ENCODE measurements at places on chromosomes 12 and 14.
A peak's percentile ranks its signal among the peaks of the same experiment; 100 is the strongest.

DNA sequence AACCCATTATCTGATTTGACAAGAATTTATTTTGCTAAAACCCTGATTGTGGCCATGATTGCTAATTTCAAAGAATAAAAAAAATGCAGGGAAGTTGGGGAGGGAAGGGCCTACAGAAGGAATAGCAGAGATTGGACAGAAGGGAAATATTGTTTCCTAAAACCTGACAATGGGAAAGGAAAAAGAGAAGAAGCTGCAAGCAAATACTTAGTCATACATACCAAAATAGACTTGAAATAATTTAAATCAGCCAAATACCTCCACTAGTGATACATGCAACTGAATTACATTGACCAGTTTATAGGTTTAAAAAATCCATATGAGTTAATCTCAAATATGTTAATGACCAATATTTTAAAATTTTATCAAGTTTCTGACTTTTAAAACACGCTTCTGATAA lies 75.1 kb downstream of the PELI2 start:
- DNase-seq: no peak
- H3K27me3 ChIP-seq: no peaks in the 10 kb centered on the region
- H3K4me3 ChIP-seq: no peak overlapping the region
- no peaks in the 10 kb centered on the region for H3K36me3 ChIP-seq
- peaks cover 9% of the 10 kb centered on the region for H3K4me1 ChIP-seq

DNA sequence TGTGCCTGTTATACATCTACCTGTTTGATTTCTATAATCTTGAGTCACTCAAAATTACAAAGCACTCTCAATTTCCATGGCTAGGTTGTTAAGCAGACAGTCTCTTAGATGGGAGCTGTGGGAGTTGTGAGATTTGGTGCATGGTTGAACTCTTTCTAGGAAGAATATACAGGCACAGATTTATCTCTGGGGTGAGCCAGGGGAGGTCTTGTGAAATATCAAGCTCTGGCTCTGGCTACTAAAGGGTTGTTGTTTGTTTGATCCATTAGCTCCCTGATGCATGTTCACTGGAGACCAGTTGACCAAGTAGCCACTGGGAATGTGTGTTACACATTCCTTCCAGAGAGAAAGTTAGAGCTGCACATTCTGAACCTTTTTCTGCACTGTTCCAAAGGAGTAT lies 117.2 kb upstream of the HMGA2 start:
- no peak overlapping the region for H3K27ac ChIP-seq
- no peaks in the 10 kb centered on the region for H3K4me1 ChIP-seq
- no peak for DNase-seq

- no peaks in the 10 kb centered on the region for H3K4me1 ChIP-seq
- H3K27ac ChIP-seq: no peak overlapping the region
- H3K36me3 ChIP-seq: no peaks in the 10 kb centered on the region
- H3K27me3 ChIP-seq: peaks cover 55% of the 10 kb centered on the region
- no peak overlapping the region for H3K4me3 ChIP-seq
Observed at GRCh38 chr14:69863083-69863482, 16.1 kb upstream of the SMOC1 start.

- no peak for DNase-seq
- H3K27ac ChIP-seq: peak overlapping the region; percentile 83
- no peaks in the 10 kb centered on the region for H3K4me1 ChIP-seq
- no peak overlapping the region for H3K4me3 ChIP-seq
- peaks cover 43% of the 10 kb centered on the region for H3K27me3 ChIP-seq
Observed at GRCh38 chr14:88142997-88143396, 138.1 kb downstream of the GPR65 start.

- DNase-seq: no peak
- peak overlapping the region; percentile 44 for H3K27ac ChIP-seq
- peaks cover 24% of the 10 kb centered on the region for H3K36me3 ChIP-seq
Observed at GRCh38 chr12:48943221-48943620, 14.1 kb downstream of the ARF3 start.

DNA sequence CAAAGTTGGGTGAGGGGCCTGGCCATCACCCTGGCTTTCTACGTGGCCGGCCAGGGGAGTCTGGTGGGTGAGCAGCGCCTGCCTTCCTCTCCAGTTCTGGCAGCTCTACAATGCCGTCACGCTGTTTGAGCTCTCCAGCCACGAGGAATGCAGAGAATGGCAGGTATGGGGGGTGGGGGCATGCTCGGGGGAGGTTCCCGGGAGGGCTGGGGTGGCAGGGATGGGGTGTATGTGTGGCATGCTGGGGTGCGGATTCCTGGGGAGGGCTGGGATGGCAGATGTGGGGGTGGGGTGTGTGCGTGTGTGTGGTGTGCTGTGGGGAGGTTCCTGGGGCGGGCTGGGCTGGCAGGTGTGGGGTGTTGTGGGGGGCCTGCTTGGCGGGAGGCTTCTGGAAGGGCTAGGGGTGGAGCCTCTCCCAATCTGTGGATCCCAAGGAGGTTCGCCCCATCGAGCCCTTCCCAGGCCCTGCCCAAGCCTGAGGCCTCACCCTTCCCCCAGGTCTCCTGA lies 18.5 kb downstream of the RHOF start:
- no peak overlapping the region for H3K27ac ChIP-seq
- no peaks in the 10 kb centered on the region for H3K27me3 ChIP-seq
- DNase-seq: no peak
- H3K36me3 ChIP-seq: peaks cover 66% of the 10 kb centered on the region
- H3K4me3 ChIP-seq: no peak overlapping the region

DNA sequence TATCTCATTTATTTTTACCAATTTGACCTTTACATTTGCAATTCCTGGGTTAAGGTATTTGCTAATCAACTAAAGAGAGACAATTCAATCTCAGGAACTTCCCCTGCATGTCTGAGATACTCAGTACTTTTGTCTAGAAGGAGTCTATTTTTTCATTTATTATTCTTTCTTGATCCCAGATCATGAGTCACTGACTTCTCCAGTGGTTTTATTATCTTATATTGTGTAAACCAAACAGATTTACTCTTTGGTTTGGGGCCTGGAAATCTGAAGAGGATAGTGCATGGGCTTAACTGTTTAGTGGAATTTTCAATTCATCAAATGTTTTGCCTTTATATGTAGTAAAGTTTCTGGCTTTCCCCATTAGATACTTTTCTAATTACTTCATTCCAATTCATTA lies 185.4 kb downstream of the ALG10B start:
- H3K4me1 ChIP-seq: no peaks in the 10 kb centered on the region
- no peaks in the 10 kb centered on the region for H3K27me3 ChIP-seq
- no peak for DNase-seq
- no peaks in the 10 kb centered on the region for H3K36me3 ChIP-seq
- no peak overlapping the region for H3K27ac ChIP-seq

GRCh38 chr12:57027805-57028153 lies 11.4 kb upstream of the TAC3 start:
- H3K4me3 ChIP-seq: no peak overlapping the region
- peak overlapping the region; percentile 0 for H3K27ac ChIP-seq
- no peaks in the 10 kb centered on the region for H3K27me3 ChIP-seq

GRCh38 chr12:5648692-5649359 lies 216.9 kb downstream of the NTF3 start:
- DNase-seq: no peak
- no peak overlapping the region for H3K27ac ChIP-seq
- H3K4me3 ChIP-seq: no peak overlapping the region
- H3K36me3 ChIP-seq: no peaks in the 10 kb centered on the region
- H3K4me1 ChIP-seq: no peaks in the 10 kb centered on the region
- no peaks in the 10 kb centered on the region for H3K27me3 ChIP-seq

- DNase-seq: no peak
- H3K4me3 ChIP-seq: no peak overlapping the region
- no peaks in the 10 kb centered on the region for H3K27me3 ChIP-seq
- H3K27ac ChIP-seq: no peak overlapping the region
Observed at GRCh38 chr12:70948236-70948975, 27.9 kb upstream of the PTPRR start.

All from effector memory CD8-positive, alpha-beta T cell (primary cell).